NCI-H1105 treated with DMSO at 0.1 percent for 48 hours (cell line): ENCODE measurements at places on chromosomes 6 and 20.

DNA sequence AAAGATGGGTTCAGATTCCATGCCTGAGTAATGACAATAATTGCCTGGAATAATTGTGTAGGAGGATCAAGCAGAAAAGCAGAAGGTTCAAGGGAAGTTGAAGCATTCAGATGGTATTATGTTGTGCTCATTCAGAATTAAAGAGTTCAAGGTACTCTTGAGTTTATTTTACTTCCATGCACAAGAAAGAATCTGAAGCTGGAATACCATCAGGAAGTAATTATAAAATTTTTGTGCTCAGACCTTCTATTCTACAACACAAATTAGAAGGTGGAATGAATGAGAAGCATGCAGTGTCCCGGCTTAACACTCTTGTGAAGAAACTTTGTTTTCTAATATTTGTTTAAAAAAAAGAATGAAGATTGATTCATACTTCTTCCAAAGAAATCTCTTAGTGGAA, 139.4 kb upstream of the ENPP5 start:
- no peak for DNase-seq

DNA sequence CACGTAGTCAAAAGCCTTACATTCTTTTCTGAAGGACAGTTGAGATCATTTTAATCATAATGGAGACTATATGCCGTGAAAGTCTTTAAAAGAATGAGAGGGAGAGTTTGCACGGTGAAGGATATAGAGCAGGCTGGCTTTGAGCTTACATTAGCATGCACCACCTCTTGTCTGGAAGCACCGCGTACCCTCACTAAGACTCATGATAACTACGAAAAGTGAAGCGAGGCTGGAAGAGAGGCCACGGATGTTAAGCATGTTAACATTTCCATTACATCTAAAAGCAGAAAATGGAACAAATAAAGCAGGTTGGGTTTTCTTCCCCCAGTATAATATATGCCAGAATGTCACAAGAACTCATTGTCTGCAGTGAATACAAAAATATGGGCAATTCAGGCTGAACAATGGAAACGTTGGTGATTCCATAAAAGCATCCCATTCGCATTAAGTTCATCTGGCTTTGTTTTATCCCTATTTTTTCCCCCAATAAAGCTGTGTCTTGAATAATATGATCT, 40.6 kb upstream of the NKX2-2 start:
- DNase-seq: no peak

- DNase-seq: no peak
These were observed 61.4 kb downstream of the CPNE5 start for GRCh38 chr6:36777801-36778200.

- no peak for DNase-seq
These were observed 122.2 kb upstream of the PTPN1 start for GRCh38 chr20:50387996-50388332.

DNA sequence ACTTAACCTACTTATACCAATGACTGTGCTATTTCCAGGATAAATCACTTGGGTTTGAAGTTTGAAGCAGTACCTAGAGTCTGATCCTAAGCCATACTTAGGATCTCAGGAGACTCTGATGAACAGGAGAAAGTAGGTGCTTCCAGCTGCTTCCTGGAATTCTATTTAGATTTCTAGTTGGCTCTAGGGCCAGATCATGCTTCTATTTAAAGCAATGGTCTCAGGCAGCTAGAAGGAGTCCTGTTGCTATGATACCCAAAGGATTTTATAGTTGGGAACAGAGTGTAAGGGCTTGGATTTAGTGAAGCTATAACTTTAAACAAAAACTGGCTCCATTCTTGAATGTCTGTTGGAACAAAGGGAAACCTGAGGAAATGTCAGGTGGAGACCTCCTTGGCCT, 52.4 kb upstream of the TINAG start:
- DNase-seq: no peak

- no peak for DNase-seq
These were observed 580.7 kb downstream of the RFPL4B start for GRCh38 chr6:112927641-112928320.

DNA sequence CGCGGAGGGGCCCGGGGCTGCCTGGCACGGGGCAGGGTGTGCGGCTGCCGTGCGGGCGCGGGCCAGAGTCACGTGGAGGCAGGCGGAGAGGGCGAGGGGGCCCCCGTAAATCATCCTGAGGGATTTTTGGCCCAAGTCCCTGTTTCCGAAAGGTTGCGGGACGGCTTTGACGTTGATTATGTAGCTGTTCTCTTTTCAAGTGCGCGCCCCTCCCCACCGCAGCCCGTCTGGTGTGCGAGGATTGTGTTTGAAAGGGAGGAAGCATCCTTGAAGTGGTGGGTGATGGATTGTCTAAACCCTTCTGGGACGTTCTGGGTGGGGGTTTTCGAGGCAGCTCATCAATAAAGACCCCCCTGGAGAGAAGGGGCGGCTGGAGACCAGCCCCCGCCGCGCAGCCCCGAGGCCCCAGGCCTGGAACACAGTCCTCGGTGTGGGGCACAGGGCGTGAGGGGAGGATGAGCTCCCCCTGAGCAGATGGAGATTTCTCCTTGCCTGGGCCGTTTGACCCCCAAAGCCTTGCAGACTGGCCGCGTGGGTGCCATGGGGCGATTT, 7.0 kb upstream of the FOXF2 start:
- DNase-seq: no peak

GRCh38 chr6:5229356-5229755, 31.4 kb downstream of the LYRM4 start:
- DNase-seq: no peak

- DNase-seq: peak; percentile 51
These were observed at the start of gene STXBP5 for GRCh38 chr6:147204060-147204785. Gene STXBP5, plus strand, starts transcription at chr6:147204417. Its CDS starts 116 bp downstream, at chr6:147204533.

DNA sequence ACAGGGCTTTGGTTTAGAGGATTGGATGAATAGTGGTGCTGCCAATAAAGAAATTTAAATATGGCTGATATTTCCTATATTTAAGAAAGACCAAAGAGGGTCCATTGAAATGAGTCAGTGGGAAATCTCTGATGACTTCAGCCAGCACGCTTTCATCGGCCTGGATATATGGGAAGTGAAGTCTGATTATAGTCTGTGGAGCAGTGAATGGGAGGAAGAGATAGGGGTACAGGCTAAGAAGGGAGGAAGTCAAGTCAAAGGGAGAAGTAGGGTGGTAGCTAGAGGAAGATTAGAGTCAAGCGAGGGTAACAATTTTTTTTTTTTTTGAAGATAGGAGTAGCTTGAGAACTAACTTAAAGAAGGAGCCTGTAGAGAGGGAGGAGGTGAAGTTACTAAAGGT, 22.7 kb downstream of the SLC16A10 start:
- no peak for DNase-seq

DNA sequence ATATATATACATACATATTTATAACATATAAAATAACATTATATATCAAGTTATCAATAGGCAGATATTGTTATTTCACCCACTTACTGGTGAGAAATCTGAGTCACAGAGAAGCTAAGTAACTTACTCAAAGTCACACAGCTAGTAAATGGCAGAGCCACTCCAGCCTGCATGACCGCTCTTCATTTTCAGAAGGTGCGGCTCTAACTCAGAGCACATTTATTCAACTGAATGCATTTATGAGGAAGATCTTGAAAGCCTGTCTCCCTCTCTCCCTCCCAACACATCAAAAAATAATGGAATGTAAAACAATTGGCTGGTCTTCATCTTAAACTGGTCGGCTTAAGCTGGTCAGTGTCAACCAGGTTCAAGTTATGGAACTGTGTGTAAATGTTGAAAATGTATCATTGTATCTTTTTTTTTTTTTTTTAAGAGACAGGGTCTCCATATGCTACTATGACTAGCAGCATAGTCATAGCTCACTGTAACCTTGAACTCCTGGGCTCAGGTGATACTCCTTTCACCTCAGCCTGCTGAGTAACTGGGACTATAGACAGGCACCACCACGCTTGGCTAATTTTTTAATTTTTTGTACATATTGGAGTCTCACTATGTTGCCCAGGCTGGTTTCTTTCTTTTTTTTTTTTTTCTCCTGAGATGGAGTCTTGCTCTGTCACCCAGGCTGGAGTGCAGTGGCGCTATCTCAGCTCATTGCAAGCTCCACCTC, 70.7 kb upstream of the NCOA3 start:
- no peak for DNase-seq

- DNase-seq: no peak
These were observed 12.1 kb downstream of the MANBAL start for GRCh38 chr20:37301558-37301957.

DNA sequence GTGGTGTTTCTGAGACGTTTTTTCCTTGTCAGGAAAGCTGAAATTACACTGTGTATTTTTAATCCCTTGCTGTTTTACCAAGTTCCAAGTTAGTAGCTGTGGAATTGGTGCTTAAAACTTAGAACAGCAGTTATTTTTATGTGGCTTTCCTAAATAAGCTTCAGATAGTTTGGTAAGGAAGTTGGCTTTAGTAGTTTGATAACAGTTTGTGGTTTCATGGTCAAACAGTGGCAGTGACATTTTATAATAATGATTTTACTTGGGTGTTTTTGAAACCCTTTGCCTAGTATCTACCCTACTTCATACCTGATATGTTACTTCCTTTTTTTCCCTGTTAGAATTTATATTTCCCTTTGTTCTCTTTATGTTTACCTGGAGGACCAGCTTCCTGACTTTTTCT, 164.9 kb downstream of the JARID2 start:
- no peak for DNase-seq

- no peak for DNase-seq
These were observed 956 bp downstream of the CHRNA4 start for GRCh38 chr20:63359937-63360849.

GRCh38 chr20:12729326-12729725, 279.4 kb upstream of the SPTLC3 start:
- DNase-seq: no peak

DNA sequence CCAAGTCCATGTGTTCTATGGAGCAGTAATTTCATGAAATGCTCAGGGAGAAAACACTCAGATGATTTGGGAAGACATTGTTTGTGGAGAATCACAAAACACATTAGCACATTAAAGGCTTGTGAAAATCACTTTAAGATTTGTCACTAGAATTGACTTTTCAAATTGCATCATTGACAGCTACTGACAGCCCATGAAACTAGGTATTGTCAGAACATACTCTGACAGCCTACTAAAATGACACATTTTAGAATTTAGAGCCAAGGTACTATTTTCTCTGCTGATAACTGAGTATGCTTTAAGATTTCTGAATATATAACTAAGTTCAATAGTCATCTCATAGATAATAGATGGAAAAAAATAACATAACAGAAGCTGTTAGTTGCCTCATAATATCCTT, 67.4 kb upstream of the FOXC1 start:
- DNase-seq: no peak

- DNase-seq: peak; percentile 67
These were observed 83.5 kb downstream of the ZMYND8 start for GRCh38 chr20:47272893-47273590.

DNA sequence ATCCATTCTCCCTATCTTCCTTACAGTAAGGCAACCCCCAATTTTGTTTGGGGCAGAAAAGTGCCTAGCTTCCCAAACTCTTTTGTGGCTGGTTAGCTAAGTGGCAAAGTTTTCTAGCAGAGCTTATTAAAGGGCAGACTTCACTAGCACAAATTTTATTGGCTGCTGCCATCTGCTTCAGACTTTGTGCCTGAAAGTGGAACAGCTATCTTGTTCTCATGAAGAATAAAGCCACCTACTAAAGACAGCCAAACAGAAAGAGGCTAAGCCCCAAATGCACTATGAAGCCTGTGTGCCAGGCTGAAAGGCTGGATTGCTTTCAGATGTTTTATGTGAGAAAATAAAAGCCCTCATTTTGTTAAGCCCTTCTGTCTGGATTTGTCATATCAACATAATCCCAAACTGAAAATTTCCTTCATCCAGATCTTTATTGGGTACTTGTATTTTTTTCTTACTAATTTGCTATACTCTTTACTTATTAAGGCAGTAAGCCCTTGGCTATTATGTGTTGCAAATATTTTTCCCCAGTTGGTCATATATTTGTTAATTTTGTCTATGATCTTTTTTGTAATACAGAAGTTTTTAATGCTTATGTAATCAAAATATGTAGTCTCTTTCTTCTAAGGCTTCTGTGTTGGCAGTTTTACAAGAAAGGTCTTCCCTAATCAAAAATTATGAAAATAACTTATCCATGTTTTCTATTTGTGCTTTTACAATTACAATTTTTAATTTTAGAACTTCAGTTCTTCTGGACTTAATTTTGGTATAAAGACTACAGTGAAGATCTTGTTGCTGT, 191.1 kb downstream of the TASP1 start:
- no peak for DNase-seq

GRCh38 chr20:51360451-51361201, 181.9 kb downstream of the NFATC2 start:
- no peak for DNase-seq

- DNase-seq: no peak
These were observed 12.8 kb downstream of the CALHM5 start for GRCh38 chr6:116524236-116524635.

GRCh38 chr6:99905209-99906106, 88.6 kb downstream of the MCHR2 start:
- DNase-seq: peak; percentile 78

DNA sequence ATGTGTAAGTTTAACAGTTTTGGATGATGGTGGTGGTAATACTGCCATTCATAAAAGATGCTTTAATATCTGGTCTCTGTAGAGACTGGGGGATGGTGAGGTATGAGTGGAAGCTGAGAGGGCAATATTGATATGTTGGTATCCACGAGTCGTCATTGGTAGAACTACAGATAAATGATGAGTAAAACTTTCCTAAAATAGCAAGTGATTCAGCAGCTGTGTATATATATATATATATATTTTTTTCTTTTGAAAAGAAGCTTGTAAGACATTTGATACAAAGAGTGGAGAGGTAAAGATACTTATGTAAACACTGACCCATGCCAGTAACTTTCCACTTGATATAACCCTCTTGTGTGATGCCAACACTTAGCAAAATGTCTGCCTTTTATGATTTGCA, 41.7 kb upstream of the CITED2 start:
- no peak for DNase-seq

GRCh38 chr6:138107752-138108592, 753 bp upstream of the PERP start:
- DNase-seq: peak; percentile 84

DNA sequence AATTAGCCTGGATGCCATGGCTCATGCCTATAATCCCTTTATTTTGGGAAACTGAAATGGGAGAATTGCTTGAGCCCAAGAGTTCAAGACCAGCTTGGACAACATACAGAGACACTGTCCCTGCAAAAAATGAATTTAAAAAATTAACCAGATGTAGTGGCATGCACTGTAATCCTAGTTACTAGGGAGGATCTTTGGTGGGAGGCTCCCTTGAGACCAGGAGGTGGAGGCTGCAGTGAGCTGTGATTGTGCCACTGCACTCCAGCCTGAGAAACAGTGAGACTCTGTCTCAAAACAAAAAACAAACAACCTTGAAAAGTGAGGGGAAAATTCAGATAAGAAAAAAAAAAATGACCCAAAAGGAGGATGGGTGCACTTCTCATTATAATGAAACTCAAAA, 23.4 kb downstream of the CAP2 start:
- DNase-seq: no peak

- no peak for DNase-seq
These were observed 56.2 kb downstream of the BMP7 start for GRCh38 chr20:57210054-57210910.

GRCh38 chr6:134457941-134458340, 140.0 kb upstream of the SGK1 start:
- DNase-seq: no peak
